Iris pigment epithelial cell (primary cell): ENCODE measurements at places on chromosomes 5 and 9.

- DNase-seq: no peak
Observed at GRCh38 chr5:127699416-127699815, 3.8 kb upstream of the CCDC192 start.

GRCh38 chr5:176612008-176612407 lies 2.1 kb upstream of the GPRIN1 start:
- DNase-seq: no peak

DNA sequence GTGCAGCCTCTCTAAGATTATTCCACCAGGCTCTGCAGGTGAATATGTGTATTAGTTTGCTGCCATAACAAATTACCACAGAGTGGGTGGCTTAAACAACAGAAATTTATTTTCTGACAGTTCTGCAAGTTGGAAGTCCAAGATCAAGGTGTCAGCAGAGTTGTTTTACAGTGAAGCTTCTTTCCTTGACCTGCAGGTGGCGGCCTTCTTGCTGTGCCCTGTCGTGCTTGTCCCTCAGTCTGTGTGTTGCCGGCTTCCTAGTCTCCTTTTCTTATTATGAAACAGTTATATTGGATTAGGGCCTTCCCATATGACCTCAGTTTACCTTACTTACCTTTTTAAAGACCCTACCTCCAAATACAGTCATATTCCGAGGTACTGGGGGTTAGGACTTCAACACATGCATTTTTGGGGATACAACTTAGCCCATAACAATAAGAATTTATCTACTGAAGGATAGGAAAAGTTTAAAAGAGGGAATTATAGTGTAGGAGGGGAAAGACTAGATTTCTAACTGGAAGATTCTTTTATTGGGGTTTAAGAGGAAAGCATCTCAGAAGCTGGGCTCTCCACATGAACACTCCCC lies 97.4 kb downstream of the OSTF1 start:
- DNase-seq: peak; percentile 47

DNA sequence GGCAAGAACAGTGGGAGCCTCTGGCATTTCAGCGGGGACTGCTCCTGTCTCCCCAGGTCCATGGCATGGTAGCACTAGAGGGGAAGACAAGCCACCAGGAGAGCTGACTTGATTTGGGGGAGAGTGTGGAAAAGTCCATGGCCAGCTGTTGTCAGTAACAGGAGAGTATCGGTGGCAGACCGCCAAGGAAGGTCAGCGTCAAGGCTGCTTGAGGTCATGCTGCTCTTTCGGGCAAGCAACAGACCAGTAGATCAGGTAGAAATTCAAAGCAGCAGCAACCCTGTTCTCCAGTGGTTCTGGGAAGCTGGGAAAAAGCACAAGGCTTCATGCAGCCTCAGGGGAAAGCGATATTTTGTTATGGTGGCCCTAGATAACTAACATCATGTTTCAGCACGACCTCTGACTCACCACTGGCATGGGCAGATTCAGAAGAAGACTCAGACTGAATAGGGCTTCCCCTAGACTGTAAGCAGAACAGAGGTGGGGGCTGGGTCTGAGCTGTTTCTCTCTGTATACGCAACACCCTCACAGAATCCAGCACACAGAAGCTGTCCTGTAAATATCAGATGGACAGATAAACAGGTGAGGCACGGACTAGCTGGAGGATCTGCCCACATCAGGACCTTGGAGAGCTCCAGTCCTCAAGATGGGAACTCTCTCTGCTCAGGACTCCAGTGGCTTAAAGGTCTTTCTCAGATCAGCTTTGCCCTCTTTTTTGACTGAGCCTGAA lies 35.2 kb upstream of the PLEKHG4B start:
- peak; percentile 34 for DNase-seq

- no peak for DNase-seq
Observed at GRCh38 chr5:111765613-111766571, 8.9 kb upstream of the NREP start.

DNA sequence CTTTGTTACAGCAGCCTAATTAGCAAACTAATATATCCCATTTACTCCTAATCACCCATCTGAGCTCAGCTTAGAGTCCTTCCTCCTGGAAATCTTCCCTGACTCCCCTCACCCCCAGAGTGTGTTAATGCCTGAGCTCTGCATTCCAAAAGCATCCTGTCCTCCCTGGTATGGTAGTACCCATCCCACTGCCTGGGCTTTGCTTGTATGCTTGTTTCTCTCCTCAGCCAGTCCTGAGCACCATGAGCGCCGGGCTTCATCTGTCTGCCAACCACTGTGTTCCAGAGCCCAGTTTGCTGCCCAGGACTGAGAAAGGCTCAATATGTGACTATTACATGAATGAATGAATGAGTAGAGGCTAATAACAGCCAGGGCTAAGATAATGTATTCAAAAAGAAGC lies 272.4 kb downstream of the CDK5RAP2 start:
- DNase-seq: no peak

GRCh38 chr5:149002053-149002452 lies 60.8 kb downstream of the SH3TC2 start:
- peak; percentile 99 for DNase-seq

GRCh38 chr9:37921546-37922300 lies 17.8 kb upstream of the SLC25A51 start:
- no peak for DNase-seq

- DNase-seq: no peak
Observed at GRCh38 chr9:98479449-98479848, 224.0 kb upstream of the TBC1D2 start.

DNA sequence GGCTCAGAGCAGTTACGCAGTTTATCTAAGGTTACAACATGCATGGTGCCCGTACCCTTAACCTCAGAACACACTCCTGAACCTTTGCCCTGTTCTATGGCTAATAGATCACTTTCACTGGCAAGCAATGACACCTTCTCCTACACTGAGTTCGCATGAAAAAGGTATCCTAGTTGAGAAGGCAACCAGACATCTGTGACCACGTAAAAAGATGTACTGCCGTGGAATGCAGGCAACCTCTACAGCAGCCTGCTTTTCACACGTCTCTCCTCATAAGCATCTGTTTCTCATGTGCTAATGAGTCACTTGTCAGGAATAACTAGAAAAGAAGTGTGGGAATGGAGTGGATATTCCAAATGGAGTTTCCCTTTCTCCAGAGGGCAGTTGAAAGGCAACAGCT lies 71.4 kb downstream of the FBXO38 start:
- no peak for DNase-seq

- peak; percentile 59 for DNase-seq
Observed at GRCh38 chr5:73482383-73483136, 15.7 kb upstream of the BTF3 start.

DNA sequence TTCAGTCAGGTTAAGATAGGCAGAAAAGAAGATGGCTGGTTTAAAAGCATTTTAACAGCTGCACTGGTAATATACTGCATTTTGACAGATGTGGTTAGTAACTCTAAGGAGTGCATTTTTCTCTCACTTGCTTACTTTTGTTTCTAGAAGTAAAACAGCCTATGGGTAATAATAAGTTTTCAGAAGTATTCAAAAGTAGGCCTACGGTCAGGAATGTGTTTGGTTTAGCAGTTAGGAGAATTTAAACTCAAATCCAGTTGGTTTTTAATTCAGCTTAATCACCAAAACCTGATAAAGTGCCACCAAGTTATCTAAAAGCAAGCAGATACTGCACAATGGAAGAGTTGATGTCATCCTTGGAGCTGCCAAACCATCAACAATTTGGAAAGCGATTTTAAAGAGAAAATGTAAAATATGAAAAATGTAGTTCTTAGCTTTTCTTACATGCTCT lies 160.3 kb downstream of the ARSB start:
- no peak for DNase-seq

DNA sequence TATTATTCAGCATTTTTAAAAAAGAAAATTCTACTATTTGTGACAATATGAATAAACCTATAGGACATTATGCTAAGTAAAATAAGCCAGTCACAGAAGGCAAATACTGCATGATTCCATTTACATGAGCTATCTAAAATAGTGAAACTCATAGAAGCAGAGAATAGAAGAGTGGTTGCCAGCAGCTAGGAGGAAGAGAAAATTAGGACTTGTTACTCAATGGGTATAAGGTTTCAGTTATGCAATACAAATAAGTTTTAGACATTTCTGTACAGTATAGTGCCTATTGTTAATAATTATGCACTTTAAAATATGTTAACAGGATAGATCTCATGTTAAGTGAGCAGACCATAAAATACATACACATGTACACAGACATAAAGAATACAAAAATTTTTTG lies 73.8 kb upstream of the SPINK5 start:
- peak; percentile 27 for DNase-seq

DNA sequence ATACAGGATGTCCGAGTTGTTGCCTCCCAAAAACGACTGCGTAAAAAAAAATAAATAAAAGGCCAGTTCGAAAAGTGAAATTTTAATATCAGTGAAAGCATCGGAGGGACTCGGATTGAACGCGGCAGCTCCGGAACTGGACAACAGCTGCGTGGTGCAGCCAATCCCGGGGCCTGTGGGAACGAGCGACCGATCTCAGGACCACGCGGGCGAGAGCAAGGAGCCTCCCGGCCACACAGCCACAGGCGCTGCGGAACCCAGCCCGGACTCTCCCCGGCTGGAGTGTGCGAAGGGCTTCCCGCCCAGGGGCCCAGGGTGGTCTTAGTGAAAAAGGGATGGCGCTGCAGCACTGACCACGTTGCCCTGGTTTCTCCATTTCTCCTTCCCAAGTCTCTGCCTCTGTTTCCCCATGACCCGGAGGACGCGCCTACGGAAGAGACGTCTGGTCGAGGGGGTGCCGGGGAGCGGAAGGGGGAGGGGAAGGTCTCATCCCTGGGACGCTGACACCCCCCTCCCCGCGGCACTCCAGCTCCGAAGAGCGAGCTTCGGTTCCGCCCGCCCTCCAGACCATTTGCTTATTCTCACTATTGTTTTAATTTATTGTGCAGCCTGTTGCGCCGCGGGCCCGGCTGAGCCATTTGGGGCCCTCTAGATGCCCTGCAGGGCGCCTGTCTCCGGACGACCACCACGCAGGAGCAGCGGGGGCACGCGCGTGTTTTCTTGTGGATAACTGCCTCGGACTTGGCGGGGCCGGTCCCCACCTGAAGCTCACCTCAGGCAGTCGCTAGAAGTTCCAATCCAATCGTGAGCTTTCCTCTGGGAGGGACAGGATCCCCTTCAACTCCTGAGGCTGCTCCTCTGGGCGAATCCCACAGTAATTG lies 303.0 kb downstream of the PARP8 start:
- no peak for DNase-seq

GRCh38 chr5:110463106-110463505 lies 263.4 kb downstream of the TMEM232 start:
- peak; percentile 3 for DNase-seq
